Type B pancreatic cell (in vitro differentiated cells): ENCODE measurements at places on chromosomes 2 and 18. TPM values are rescaled to one million over a fixed set of nuclear protein-coding genes. Genes with fewer than 3 reads are reported as not detected.
A peak's percentile ranks its signal among the peaks of the same experiment; 100 is the strongest.

DNA sequence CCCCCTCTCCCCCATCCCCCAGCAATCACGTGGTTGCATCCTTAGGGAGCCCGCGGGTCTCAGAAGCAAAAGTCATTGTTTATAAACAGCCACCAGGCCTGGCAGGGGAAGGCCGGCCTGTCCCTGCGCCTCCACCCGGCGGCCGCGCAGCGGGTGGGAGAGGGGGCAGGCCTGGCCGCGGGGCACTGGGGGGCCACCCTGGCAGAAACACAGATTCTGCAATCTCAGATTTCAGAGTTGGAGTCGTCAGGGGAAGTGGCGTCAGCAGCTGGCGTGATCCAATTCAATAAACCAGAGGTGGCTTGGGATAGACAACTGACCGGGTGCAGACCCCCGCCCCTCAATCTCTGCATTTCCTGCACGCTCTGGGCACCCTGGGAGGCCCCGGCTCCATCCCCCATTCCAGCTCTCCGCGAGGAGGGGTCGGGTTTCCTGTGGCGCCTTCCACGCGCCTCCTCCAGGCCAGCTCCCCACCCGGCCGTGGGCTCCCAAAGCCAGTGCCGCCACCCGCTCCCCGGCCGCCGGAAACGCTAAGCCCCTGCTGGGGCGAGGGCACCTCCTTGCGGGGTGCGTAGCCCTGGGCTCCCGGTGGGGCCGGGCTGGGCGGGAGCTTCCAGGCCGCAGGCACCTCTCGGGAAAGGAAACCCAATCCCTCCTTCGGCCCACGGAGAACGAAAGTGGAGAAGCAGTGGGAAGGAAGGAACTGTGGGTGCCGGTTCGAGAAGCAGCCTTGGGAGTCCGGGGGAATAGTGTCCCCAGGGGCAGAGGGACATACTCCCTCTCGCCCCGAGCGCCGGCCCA lies 1.1 kb downstream of the BIN1 start:
- no peak for DNase-seq

- no peak for DNase-seq
These were observed 11.0 kb upstream of the PTPN2 start for GRCh38 chr18:12895014-12895413.

DNA sequence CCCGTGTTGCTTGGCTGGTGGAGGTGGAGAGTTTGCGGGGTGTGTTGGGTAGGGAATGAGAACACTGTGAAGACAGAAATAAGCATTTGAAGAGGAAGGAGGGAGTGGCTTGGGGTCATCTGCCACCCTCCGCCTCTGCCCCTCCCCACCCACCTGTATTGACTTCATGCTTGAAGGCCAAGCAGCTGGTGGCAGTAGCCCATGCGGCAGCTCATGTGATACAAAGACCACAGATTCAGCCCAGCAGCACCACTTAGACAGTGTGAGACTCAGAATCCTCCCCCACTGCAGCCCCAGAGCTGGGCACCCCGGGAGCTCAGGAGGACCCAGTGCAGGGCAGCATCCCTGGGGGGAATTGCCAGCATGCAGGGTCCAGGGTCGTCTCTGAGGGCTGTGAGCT lies 15.4 kb downstream of the NPPC start:
- no peak for DNase-seq

GRCh38 chr2:179428649-179429048 lies 164.0 kb upstream of the SESTD1 start:
- no peak for DNase-seq

Gene ACSL3
- 95.8 and 96.5 TPM in 2 replicates for total RNA-seq

DNA sequence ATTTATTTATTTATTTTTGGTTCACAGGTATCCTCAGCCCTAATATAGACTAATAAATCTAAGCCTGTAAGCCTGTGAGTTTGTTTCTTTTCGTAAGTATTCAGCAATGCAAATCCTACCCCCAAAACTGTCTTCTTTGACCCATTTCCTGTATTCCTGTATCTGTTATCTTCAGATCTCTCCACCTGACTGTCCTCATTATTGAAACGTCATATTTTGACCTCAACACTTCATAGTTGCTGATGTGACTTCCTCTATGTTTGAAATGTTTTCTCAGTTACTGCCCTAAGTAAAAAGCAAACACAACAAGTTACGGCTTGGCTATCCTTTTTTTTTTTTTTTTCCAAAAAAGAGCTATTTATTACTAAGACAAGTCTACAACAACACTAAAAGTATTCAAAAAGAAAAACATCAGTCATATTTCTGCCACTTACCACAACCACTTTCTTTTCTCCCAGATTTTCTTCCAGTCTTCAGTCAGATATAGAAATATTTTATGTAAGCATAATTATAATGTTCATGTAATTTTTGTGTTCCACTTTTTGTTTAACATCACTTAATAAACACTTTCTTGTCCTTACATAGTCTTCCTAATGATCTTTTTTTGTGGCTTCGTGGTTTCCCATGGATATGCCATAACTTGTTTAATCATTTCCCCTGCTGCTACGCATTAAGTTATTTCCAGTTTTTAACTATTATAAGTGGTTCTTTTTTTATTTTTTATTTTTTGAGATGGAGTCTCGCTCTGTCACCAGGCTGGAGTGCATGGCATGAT lies 45.0 kb upstream of the EML4 start:
- DNase-seq: no peak

DNA sequence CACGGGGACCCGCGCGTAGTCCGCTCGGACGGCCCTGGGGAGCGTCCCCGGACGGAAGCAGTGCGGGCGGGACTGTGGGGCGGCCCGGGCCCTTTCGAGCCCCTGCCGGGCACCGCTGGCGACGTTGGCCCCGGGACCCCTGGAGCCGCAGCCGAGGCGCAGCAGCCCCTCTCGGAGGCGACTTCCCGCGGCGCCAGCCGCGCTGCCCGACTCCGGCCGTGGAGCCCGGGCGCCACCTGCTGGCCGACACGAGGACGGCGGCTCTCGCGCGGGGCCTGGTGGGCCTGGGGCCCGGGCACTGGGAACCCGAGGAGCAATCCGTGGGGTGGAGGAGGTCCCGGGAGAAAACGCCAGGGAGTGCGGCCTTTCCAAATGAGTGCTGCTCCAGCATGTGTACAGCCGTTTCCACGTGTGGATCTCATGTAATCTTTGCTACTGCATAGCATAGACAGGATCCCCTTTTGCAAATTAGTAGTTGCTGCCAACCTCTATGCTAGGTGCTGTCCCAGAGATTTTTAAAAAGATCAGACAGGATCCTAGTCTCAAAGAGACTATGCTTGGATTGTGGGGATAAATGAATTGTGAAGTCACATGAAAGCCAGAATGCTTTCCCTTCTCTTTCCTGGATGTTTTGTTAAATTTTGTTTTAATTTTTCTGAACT lies 4.0 kb downstream of the ID2 start:
- peak; percentile 93 for DNase-seq

Gene DTNB
- total RNA-seq: 11.8 and 28.6 TPM in 2 replicates

DNA sequence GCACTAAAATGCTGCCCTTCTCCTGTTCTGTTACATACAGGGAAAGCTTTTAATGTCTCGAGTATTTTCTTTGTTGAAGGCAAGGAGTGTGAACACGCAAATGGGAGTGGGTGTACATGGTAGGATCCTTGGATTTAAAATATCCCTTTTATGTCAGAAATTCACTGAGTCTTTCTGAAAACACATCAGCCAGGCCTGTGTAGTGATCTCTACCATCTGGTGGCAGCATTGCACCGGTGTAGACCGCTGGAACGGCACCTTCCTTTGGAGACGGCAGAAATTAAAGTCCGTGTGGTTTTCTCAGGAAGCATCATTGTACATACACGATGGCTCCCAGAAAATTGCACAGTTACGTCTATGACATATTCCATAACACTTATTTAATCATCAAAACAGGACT lies 515.8 kb downstream of the GALR1 start:
- DNase-seq: no peak

GRCh38 chr2:121944072-121944831 lies 188.8 kb downstream of the TSN start:
- no peak for DNase-seq

Gene PARD3B
- total RNA-seq: 12.6 and 15.9 TPM in 2 replicates

Gene SIX2
- 1.9 and 13.8 TPM in 2 replicates for total RNA-seq
